Effector CD4-positive, alpha-beta T cell (primary cell): ENCODE measurements at places on chromosomes 7 and 10.

GRCh38 chr7:28036696-28037095 is 143.9 kb downstream of the JAZF1 start:
- DNase-seq = no peak

DNA sequence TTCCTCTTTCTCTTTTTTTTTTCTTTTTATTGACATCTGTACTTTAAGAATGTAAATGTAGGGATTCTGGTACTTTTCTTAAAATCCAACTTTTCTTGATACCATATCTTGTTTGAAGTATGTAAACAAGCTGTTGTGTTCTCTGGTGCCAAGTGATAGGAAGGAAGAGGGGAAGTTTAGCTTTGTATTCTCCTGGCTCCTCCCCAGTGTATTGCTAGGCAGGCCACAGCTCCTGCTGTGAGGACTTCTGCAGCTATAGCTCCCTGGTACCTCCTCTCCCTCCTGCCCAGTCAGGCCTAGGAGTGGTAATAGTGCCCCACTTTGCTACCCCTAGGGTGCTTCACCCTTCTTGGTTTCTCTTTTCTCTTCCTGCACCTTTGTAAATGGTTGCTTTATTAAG is 45.3 kb upstream of the SP8 start:
- DNase-seq = no peak

GRCh38 chr7:139561-140243 is 52.7 kb upstream of the FAM20C start:
- DNase-seq = no peak

DNA sequence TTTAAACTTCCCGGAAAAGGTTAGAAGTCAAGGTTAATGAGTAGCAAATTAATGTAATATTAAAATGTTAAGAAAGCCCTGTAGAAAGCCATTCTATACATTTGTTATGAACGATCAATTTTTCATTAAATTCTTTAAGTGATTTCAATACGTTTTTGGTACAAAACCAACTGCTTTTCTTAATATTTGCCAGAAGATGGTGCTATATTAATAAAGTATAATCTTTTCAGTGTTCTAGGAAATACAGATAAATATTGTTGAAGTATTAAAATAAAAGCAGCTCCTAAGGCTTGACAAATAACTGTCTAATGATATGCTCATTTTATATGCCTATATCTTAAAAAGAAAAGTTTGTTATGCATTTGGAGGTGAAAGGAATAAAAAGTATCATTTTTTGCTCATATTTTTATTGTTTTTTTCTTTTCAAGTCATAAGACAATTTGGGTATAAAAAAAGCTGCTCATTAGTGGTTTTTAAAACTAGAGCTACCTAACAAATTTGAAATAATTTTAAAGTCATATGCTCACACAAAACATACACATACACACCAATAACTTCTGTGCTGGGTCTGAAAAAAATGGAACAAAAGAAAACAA is 130.3 kb upstream of the POT1 start:
- no peak for DNase-seq

DNA sequence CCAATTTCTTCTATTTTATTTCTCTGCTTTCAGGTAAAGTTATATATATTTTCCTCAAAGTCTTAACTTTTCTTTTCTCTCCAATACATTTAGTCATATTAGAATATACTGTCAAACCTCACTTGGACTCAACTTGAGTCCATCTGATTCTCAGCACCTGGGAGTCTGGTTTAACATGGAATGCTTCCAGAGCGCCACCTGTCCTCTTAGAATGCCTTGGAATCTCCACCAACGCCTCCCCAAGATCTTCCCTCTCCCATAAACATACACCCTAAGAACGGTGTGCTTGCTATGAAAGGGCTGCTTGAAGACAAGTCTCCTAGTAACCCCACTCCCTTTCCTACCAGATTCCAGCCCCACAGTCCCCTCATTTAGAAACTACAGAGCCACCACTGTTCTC is 229.1 kb upstream of the MKLN1 start:
- no peak for DNase-seq

DNA sequence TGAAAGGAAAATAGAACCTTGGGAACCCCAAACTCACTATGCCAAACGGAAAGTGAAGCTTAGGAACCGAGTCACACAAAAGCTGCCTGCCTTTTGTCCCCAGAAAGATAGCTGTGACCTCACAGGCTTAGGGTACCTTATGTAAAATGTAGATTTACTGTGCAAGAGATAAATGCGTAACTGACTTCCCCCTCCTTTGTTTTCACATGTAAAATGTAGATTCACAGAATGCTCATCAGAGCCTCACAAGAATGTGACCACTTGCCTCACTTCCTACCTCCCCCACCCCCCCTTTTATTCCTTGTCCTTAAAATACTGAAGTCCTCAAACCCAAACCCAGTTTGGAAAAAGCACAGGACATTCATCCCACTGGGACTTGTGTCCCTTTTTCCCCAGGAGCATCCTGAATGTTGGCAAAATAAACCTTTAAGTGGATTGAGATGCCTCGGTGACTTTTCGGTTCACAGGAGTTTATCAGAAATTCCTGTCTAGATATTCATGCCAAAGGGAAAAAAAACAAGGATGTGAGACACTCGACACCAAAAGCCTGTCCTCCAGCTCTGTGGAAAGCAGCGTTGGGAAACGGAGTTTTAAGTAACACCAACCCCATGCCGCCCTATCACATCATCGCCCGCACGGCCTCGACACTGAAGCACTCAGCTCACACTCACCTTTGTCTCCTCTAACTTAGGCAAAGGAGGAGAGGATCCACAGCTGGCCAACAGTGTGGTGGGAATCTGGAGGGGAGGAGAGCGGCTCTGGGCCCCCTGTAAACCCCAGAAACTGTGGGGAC is 45.9 kb downstream of the SVIL start:
- no peak for DNase-seq

- DNase-seq = no peak
These were observed 75.5 kb upstream of the SLF2 start for GRCh38 chr10:100837300-100837699.

- no peak for DNase-seq
These were observed 48.4 kb downstream of the UNCX start for GRCh38 chr7:1281068-1281467.
